ENCODE measurements at places on chromosomes 2 and 18. TPM values are rescaled to one million over a fixed set of nuclear protein-coding genes. Genes with fewer than 3 reads are reported as not detected.
A peak's percentile ranks its signal among the peaks of the same experiment; 100 is the strongest.

- DNase-seq, result no peak
Measured at GRCh38 chr2:177217247-177217843, 4.8 kb downstream of the HNRNPA3 start.

GRCh38 chr2:39710807-39711206 lies 45.1 kb downstream of the TMEM178A start:
- no peak for DNase-seq

DNA sequence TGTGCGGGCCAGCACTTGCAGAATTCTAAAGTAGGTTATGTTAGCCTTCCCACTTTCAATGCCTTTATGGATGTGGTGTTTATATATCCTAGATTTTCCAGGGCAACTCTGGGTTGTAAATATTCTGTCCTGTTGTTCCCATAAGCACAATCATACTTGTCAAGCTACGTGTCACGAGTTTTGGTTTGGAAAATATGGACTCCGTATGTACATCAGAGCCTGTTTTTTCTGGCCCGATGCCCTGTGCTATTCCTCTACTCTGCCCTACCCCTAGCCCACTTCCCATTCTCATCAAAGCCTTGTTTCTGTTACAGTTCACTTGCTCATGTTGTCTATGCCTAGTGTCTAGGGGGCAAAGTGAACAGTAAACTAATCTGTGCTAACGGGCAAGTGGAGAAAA lies 27.0 kb upstream of the ZEB2 start:
- peak; percentile 11 for DNase-seq

DNA sequence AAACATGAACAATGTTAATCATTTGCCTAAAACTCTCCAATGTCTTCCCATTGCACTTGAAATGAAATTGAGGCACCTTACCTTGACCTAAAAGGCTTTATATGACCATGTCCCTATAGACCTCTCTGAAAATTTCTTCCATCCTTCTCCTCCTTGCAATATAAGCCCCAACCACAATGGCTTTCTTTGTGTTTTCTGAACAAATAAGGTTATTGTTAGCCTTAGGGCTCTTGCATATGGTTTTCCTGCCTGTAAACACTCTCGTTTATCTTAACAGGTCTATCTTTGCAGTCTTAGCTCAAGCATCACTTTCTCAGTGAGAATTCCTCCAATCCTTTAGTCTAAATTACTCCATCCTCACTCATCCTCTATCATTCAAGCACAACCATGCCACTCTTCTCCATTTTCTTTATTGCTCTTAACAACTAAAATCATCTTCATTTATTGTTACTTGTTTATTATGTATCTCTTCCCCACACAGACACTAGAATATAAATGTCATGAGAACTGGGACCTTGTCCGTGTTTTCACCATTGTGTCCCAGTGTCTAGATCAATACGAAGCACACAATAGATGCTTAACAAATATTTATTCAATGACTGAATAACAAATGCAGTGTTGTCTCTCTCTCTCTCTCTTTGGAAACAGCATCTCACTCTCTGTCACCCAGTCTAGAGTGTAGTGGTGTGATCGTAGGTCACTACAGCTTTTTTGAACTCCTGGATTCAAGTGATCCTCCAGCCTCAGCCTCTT lies 129.3 kb downstream of the RDH14 start:
- no peak for DNase-seq

DNA sequence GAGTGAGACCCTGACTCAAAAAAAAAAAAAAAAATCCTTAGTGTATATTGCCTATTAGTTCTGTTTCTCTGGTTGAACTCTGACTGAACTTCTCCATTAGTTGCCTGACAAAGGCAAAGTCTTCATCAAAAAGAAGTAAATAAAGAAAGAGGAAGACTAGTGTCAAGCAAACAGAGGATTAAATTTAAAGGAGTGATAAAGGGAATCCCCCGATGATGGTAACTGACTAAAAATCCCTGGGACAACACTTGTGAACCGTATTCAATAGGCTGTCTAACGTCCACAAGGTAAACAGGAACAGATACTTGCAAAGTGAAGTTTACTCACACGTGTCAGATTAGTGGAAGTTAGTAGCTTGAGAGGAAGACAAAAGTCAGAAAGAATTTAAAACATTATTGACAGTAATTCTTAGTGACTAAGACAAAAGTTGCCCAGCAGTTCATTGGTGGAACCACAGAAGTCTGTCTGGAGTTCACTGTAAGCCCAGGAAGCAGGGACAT lies 26.2 kb upstream of the SPOPL start:
- peak; percentile 85 for DNase-seq

GRCh38 chr2:224523626-224524577 lies 61.3 kb downstream of the CUL3 start:
- DNase-seq, result peak; percentile 21

DNA sequence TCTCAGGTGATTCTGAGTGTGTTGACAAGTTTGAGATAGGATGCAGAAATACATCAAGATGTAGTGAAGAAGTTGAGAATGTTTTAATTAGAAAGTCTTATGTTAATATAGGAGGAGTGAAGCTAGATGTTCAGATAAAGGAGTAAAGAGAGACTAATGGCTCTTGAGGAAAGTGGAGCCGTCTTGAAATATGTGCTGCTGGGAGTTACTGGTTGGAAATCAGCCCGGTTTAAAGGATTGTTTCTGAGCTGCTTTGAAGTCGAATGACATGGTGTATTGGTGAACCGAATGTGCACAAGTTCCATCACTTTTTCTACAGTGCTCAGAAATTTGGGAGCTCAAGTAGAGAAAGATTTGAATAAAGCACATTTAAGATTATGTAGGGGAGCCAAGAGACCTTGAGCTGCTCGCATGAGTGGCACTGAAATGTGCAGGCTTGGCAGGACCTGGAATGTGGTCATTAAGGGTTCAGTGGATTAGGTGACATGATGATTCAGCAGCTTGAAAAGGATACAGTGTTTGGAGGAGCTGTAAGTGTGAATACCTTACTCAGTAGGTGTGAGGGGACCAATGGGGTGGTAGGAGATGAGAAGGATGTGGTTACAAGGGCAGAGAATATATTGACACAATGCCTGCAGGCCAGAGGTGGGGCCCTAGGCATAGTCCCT lies 68.6 kb downstream of the CAB39 start:
- DNase-seq, result no peak

- peak; percentile 84 for DNase-seq
Measured at GRCh38 chr18:74013955-74014354, 133.7 kb downstream of the FBXO15 start.

- DNase-seq, result no peak
Measured at GRCh38 chr2:74762789-74763188, 71.1 kb upstream of the HK2 start.

GRCh38 chr2:70133491-70134322 lies 46.4 kb downstream of the PCBP1 start:
- peak; percentile 30 for DNase-seq

GATA6 gene
- not detected for polyA plus RNA-seq

SERPINB12 gene
- polyA plus RNA-seq, result not detected

RPE gene
- polyA plus RNA-seq, result 32.3 TPM

CAPN13 gene
- polyA plus RNA-seq, result not detected

IL1R2 gene
- 3.0 TPM for polyA plus RNA-seq

ELOA2 gene
- not detected for polyA plus RNA-seq

LIMS3 gene
- 6.0 TPM for polyA plus RNA-seq
